Aorta (tissue), 5 donors: ENCODE measurements at places on chromosomes 12 and 14. TPM values are rescaled to one million over a fixed set of nuclear protein-coding genes. Genes with fewer than 3 reads are reported as not detected.

- peak; percentile 10 for DNase-seq
Observed at GRCh38 chr14:94775091-94775870, 5.4 kb upstream of the GSC start.

Gene GAS2L3
- 5.8 TPM for total RNA-seq

- peak; percentile 57 for DNase-seq
Observed at GRCh38 chr12:122646517-122647217, 56.5 kb downstream of the HCAR2 start.

DNA sequence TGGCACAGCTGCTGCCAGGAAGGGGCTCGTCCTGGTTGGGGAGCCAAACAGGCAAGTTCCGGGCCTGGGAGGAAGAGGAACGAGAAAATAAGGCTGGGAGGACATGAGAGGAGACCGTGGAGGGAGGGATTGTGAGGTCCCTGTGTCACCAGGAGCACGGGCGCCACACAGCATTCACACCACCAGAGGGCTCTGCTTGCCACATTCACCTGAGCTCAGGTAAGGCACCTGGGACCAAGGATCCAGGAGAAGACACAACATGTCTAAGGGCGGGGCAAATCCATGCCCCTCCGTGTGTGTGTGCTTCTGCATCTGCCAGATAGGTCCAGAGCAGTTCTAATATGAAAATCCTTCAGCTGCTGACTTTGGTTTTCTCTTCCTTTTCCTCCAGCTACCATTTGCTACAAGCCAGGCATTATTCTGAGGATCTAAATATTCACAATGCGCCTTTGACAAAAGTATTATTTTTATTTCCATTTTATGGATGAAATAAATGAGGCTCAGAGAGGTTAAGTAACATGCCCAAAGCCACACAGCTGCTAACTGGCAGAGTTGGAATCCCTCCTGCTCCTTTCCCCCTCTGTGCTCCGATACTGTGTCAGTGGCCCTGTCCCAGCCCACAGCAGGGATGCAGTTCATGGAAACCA lies 14.6 kb downstream of the RAPGEF3 start:
- no peak for DNase-seq

Gene RAPGEF3
- 139 TPM for total RNA-seq

DNA sequence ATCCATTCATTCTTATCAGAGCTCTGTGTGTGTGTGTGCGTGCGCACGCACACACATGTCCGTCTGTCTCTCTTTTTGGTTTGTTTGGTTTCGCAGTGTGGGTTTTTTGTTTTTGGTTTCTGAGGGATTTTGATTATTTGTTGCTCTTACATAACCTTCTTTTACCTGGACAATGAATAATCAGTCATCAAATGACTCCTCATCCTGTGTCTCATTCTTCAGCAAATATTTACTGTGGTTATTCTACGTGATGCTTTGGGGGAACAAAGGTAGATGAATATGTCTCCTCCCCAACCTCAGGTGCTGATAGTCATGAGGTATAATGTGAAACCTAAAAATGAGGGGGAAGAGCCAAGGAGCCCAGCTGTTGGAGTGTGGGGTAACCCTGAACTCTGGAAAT lies 92.4 kb downstream of the SAMD4A start:
- DNase-seq: no peak
